ENCODE measurements at places on chromosomes 4 and X.

GRCh38 chr4:89216866-89217265 is 90.7 kb downstream of the GPRIN3 start:
- DNase-seq, result no peak

- no peak for DNase-seq
Measured at GRCh38 chrX:72062916-72063315, 68.8 kb downstream of the RTL5 start.

- no peak for DNase-seq
Measured at GRCh38 chr4:69658133-69658532, 5.1 kb upstream of the UGT2A1 start.

- DNase-seq, result no peak
Measured at GRCh38 chr4:142314686-142315085, 531.4 kb downstream of the INPP4B start.

DNA sequence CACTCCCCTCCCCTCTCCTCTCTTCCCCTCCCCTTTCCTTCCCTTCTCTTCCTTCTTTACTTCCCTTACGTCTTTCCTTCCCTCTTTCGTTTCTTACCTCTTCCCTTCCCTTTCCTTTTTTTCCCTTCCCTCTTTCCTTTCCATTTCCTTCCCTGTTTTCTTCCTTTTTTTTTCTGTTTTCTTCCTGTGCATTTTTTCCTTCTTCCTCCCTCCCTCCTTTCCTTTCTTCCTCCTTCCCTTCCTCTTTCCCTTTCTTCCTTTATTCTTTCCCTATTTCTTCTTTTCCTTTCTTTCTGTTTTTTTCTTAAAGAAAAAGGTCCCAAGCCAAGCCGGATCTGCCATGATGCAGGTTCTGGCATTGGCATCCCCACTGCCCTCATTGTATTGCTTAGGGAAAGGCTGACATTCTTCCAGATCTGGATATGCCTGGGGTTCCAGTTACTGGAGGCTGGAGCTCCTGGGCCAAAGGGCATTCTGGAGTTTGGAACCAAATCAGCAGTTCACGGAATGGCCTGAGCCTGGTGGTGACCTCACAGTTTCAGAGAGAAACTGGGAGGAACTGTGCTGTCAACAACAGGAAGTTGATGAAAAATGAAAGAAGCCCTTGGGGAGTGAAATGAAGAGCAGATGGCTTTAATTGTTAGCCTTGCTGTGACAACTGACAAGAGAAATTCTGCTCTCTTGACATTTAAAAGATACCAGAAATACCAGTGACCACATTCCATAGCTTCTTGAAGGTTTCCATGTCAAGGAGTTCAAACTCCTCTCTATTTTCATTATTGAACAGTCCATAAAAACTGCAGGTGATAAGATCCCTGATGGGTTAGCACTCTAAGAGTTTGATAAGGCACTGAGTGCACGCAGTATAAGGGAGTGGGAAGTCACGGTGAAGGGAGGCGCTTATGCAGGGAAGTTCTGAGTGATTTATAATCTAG is 622.1 kb downstream of the SPRY1 start:
- DNase-seq, result no peak

GRCh38 chrX:103343105-103343504 is 13.1 kb downstream of the TCEAL7 start:
- no peak for DNase-seq

DNA sequence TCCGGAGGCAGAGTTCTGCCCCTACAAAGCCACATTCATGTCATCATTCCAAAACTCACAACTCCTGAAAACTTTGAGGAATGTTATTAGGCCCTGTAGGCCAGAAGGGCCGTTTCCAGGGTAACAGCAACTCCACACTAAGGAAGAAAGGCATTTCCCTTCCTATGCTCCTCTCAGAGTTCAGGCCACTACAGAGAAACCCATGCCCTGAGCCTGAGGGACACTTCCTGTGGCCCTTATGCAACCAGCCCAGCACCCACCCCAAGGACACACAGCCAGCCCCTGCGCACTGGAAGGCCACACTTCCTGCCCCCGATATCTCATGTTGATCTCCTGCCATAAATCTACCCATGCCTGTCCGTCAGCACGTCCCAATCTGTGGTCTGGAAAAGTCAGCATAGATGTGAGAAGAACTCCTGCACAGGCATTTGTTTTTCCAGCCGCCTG is 289.3 kb downstream of the BCOR start:
- DNase-seq, result no peak

DNA sequence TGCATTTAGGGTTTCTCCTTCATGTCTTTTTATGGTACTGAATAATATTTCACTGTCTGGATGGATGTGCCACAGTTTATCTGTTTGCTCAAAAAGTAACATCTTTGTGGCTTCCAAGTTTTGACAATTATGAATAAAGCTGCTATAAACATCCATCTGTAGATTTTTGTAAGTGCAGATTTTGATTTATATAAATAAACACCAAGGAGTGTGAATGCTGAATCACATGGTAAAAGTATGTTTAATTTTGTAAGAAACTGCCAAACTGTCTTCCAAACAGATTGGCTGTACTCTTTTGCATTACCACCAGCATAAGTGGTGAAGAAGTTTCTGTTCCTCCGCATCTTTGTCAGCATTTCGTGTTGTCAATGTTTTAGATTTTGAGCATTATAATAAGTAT is 158.7 kb upstream of the GIMD1 start:
- no peak for DNase-seq

DNA sequence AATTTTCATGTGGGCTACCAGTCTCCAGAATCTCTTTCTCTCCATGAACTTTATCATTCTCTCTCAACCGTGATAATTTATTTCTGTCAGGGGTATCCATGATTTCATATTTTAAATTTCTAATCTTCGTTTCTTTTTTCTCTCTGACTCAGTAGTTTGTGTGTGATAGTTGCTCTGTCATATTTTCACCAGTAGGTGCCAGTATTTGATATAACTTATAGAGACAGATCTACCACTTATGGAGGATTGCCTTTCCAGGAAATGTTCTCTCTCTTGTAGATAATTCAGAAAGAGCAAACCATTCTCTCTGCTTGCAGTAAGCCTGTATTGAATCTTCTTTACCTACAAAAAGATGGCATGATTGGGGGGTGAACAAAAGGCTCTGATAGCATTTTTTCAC is 79.3 kb upstream of the DYNLT3 start:
- DNase-seq, result peak; percentile 16

- DNase-seq, result no peak
Measured at GRCh38 chrX:19555683-19556082, 40.4 kb upstream of the MAP3K15 start.

GRCh38 chr4:105619188-105619931 is 66.9 kb downstream of the ARHGEF38 start:
- DNase-seq, result no peak

DNA sequence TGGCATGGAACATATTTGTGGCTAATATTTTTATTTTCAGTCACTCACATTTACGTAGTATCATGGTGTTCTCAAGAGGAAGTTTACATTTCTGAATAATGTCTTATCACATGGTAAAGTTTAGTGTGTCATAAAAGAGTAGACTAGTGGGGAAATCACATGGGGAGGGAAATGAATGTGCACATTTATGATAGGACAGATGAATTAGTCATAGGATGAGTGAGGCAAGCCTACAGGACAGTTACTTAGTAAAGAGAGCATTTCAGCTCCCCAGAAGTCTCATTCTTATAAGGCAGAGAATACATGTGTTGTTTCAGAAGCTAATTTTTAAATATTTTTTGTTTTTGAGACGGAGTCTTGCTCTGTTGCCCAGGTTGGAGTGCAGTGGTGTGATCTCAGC is 6.2 kb downstream of the GK start:
- no peak for DNase-seq

DNA sequence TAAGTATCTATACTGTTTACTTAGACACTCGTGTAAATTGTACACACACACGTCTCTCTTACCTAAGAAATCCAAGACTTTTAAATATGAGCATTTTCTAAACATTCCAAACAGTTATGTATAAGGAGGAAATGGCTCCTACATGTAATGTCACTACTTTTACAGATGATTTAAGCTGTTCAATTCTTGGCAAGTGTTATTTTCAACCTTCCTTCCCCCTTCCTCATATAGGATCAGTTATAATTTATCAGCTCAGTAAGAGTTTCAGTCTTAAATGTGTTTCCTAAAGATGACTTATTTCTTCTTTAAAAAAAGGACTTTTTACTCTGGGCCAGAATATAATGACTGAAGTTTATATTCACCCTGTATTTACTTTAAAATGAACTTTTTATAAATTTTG is 601.1 kb downstream of the ANKRD50 start:
- DNase-seq, result no peak

DNA sequence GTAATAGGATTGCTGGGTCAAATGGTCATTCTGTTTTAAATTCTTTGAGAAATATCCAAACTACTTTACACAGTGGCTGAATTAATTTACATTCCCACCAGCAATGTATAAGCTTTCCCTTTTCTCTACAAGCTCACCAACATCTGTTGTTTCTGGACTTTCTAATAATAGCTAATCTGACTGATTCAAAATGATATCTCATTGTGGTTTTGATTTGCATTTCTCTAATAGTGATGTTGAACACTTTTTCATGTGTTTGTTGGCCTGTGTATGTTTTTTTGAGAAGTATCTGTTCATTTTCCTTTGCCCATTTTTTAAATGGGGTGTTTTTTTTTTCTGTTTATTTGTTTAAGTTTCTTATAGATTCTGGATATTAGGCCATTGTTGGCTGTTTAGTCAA is 659.0 kb upstream of the GNPDA2 start:
- no peak for DNase-seq

- no peak for DNase-seq
Measured at GRCh38 chr4:34974313-34974680, 1270.0 kb downstream of the ARAP2 start.

DNA sequence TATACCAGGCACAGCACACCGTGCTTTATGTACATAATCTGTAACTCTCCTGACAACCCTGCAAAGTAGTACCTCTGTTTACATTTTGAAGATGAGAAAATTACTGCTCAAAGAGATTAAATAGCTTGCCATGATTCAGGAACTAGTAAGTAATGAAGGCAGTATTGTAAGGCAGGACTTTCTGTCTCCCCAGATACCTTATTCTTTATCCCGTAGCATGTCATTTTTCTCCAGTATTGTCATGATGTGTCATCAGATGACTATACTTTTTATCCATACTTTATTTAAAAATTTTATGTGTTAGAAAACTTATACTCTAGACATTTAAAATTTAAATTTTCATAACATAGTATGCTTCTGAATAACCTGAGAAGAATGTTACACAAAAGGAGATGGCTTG is 188.3 kb upstream of the NUDT6 start:
- DNase-seq, result no peak

DNA sequence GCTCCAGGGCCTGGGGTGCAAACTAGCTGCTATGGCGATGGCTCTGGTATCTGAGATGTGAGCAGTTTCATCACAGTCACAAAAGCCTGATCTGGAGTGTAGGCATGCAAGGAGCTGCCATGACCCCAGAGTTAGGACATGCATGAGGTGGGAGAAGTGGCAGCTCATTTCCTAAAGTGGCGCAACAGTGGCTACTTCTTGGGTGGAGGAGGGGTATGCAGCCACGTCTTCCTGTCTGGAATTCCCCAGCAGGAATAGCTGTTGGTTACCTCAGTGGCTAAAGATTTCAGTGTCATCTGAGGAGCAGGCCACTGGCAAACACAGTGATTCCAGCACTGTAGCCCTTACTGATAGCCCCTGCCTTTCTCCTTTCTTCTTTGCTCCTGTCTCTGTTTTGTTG is 1382.5 kb downstream of the C4orf33 start:
- DNase-seq, result no peak

DNA sequence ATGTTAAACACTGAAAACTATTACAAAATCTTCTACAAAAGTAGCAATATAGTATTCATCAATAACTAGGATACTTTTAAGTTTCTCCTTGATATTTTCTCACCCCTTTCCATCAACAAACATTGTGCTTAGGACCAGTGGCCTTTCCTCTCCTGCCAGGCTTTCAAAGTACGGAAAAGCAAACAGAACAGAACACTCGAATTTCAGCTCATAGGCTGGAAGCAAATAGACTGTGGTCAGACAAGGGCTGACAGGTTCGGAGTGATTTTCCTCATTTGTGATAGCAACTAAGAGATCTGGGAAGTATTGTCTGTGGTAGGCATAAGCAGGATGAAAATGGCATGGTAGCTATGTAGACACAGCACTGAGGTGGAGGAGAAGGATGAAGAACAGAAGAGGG is 68.6 kb upstream of the SORBS2 start:
- DNase-seq, result no peak
